ENCODE measurements at places on chromosomes 4 and X.

DNA sequence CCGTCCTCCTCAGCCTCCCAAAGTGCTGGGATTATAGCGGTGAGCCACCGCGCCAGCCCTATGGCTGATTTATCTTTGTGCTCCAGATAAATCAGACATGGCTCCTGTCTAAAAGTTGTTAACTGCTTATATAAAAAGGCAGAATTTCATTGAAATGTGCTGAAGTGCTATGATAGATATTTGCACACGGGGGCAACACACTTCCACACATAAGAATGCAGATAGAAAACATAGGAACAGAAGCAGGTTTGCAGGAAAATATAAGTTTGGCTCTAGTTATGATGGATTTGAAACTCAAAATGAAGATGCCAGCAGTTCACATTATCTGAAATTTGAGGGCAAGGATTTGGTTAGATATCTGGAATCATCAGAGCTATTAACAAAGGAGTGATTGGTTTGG is 163.1 kb upstream of the SLITRK2 start:
- no peak for DNase-seq

DNA sequence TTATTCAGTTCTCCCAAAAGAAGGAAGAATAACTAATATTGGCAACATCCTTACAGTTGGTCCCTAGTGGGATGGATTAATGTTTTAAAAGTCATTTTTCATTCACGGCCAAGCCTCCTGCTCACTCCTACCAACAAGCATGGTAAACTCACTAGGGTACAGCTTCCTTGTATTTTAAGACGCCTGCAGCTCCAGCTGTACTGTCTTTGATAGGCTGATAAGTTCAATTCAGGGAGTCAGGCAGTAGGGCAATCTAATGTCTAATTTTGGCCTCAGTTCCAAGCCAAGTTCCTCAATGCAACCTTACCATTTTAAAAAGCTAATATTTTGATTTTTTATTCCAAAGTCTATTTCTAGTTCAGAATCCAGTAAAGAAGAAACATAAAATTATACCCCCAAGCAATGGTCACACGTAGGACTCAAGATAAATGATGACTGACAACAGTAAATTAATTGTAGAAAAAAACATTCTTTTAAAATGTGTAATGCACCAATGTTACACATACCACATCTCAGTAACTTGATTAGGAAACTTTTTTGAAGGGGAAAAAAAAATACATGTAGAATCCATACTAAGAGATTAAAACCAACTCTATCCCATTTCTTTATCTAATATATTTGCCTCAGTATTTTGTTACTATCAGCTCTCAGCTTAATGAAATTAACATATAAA is 9.3 kb downstream of the LCORL start:
- no peak for DNase-seq

GRCh38 chrX:15188039-15188438 is 81.8 kb downstream of the ASB9 start:
- no peak for DNase-seq

- no peak for DNase-seq
Measured at GRCh38 chrX:30283456-30284200, 25.6 kb downstream of the NR0B1 start.

DNA sequence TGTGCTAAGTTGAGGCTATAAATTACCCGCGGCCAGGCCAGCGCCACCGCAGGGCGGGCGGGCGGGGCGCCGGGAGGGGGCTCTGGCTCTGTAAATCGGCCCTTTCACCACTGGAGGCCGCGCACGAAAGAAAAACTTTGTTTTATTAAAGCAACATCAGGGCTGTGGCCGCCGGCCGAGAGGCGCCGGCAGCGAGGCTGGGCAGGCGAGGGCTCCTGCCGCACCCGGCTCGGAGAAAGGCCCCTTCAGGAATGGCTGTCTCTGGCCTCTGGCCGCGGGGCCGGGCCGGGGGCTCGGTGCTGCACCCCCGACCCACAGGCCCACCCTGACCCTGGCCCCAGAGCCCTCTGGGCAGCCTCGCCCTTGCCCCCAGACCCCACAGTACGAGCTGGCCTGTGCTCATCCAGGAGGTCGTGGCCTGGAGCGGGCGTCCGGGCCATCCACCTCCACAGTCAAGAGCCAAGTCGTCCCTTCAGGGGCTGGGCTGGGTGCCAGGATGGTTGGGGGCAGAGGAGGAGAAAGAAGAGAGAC is 29.5 kb upstream of the FGFR3 start:
- peak; percentile 59 for DNase-seq

- no peak for DNase-seq
Measured at GRCh38 chrX:3293251-3293650, 53.2 kb downstream of the MXRA5 start.

- no peak for DNase-seq
Measured at GRCh38 chr4:22488106-22488505, 27.8 kb downstream of the ADGRA3 start.

DNA sequence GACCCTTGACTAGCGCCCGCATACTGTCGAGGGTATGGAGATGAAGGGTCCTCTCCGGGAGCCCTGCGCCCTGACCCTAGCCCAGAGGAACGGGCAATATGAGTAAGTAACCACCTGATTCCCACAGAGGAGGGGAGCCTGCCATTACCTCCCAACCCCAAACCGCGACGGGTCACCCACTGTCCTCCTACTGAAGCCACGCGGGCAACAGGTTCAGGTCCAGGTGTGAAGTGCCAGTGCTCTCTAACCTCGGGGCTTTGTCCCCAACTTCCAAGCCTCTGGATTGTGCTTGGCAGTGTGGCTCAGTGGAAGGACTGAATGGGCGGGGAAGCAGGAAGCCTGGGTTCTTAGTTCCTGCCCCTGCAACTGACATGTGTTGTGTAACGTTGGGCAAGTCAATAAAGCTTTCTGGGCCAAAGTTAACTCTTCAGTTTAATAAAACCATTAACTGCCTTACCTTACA is 694 bp downstream of the OCRL start:
- DNase-seq: peak; percentile 57

DNA sequence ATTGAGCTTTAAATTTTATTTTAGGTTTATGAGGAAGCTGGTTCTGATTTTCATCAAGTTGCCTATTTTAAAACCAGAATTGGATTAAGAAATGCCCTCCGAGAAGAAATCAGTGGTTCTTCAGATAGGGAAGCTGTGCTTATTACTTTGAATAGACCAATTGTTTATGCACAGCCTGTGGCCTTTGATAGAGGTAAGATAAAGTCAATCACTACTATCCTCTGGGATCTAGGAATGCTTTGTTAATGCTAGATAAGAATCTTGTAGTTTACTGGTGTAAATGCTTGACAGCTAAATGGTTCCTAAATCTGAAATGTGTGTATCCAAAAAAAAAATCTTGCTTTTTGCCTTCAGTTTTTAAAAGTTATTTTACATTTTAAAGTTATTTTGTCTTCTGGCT is 73.0 kb upstream of the ADAD1 start:
- DNase-seq: no peak

- no peak for DNase-seq
Measured at GRCh38 chr4:189443341-189443740, 497.3 kb upstream of the FRG1 start.

- no peak for DNase-seq
Measured at GRCh38 chr4:62439051-62439450, 1238.9 kb downstream of the ADGRL3 start.

DNA sequence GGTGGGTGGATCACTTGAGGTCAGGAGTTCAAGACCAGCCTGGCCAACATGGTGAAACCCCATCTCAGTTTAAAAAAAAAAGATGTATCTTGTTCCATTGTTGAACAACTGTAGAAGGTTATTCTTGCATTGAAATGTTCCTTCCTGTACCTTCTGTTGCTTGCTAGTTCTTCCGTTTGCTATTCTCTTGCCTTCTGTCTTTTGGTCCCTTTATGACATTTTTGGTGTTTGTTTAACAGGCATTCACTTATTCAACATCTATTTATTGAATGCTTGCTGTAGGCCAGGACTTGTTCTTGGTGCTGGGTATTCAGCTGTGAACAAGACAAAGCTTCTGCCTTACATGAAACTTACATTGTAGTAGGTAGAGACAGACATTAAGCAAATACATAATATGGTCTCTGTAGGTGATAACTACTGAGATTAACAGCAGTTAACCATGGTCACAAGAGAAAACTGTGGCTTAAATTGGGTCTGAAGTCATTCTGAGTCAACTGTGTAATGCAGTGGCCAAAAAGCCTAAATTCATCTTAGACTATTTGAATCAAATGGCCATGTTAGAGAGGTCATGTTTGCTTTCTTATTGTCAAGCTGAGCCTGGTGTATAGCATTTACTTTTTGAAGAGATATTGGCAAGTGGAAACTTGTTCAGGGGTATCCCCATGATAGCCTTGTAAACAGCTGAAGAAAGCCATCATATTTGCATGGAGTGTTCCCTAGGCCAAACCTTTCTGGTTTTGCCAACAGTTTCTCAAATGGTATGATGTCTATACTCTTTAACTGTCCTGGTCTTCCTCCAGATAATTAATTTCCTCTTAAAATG is 35.6 kb downstream of the GAB1 start:
- DNase-seq: no peak

DNA sequence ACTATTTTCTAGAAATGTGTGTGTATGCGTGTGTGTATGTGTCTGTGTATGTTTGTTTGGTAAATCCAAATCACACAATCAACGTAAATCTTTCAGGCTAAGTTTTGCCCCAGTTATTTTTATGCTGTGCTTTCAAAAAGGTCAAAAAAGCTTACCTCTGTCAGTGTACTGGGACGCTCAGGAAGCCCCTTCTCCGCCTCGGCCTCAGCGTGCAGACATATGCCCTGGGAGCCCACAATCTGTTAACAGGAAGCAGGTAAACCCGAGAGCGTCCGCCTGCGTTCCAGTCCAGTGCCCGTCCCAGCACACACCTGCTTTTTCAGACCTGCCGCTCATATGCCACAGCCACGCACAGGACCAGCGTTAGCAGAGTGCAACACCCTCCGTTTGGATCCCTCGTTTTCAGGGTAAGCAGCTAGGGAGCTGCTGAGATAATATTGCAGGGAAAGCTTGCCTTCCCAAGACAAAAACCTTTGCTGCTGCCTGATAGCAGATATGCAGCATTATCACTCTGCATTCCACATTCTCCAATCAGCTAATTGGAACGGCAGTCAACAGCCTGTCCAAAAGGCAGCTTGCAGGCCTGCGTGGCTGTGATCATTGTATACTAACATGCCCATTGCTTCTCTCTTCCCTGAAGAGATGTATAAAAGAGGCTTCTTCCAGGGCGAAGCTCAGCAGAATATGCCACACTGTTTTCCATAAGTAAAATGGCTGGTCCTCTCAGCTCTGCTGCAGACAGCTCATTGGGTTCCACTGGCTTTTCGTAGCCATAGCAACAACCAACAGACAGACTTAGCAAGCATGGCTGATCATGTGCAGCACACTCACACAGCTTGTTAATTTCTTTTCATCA is at the start of gene SORBS2:
Gene SORBS2, minus strand, starts transcription at position 686 of the 856 bp plus-strand sequence. CDS start 121,623 bp downstream, outside the sequence.
- DNase-seq: peak; percentile 83

GRCh38 chr4:86549163-86549788 is 44.8 kb upstream of the PTPN13 start:
- DNase-seq: no peak

GRCh38 chr4:54643958-54644751 is 13.6 kb upstream of the KIT start:
- no peak for DNase-seq

- no peak for DNase-seq
Measured at GRCh38 chrX:113289503-113289902, 448.9 kb upstream of the AMOT start.

- no peak for DNase-seq
Measured at GRCh38 chrX:68175562-68175961, 257.7 kb downstream of the OPHN1 start.

GRCh38 chr4:1171311-1172227 is 814 bp downstream of the SPON2 start:
- no peak for DNase-seq

- peak; percentile 54 for DNase-seq
Measured at GRCh38 chrX:69538321-69538876, 34.3 kb downstream of the NALF2 start.
